ENCODE measurements at places on chromosomes 2 and 18.
A peak's percentile ranks its signal among the peaks of the same experiment; 100 is the strongest.

DNA sequence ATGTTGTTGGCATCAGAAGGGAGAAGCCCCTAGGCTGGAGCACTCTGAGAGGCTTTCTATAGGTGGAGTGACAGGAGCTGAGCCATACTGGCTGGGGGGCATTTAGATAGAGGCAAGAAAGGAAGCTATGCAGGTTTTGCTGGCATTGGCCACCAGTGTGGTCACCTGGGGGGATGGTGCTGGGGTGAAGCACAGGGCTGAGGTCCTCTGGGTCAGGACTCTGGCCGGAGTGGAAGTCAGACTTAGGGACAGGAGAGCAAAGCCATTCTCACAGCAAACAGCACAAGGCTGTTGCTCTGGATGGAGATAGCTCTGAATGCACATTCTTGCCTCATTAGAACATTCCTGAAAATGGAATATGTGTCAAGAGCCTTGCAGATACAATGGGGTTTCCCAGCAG lies 47.4 kb downstream of the NTSR2 start:
- no peak for DNase-seq

DNA sequence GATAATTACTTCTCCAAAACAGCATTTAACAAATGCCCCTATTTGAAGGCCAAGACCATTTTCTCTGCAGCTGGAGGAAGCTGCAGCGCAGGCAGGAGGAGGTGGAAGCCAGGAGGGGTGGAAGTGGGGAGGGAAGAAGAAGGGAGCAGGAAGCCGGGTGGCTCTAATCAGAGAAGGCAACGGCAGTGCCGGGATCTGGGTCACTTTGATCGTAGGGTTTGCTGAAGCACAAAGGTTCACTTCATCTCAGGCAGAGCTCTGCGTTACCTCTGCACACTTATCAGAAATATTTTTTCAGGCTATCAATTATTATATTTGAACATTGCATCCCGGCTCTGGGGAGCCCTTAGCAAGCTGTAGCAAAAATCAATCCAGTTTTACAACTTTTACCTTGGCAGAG lies 315.8 kb upstream of the POU3F3 start:
- no peak for DNase-seq

DNA sequence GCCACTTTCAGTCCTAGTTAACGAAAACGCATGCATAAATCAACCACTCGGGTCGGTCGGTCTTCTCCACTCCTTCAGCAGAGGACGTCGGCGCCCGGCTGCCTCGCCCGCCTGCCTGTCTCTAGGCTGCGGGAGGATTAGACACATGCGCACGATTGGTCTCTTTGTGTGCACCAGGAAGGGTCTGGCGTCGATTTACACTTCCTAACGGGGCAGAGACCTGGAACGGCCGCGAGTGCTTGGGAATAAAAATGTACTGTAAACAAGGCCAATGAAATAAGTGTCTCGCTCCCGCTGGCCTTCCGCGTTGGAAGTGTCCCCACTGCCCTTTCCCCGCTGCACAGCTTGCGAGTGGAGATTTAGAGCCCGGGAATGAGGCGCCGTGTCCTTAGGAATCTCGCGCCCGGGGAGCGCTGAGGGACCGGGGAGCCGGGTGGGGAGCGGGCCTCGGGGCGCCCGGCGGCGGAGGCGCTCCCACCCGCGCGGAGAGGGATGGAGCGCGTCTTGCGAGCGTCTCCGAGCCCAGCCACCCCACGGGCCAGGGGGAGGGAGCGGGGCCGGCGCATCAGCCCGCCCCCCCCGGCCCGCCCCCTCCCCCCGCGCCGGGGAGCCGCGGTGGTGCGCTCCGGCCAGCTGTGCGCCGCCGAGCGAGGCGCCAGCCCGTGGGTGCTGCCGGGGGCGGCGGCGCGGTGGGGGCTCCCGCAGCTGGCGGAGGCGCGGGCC lies at the start of gene DOK6:
Gene DOK6, plus strand, starts transcription at position 636 of the 723 bp plus-strand sequence.
- DNase-seq = peak; percentile 88

DNA sequence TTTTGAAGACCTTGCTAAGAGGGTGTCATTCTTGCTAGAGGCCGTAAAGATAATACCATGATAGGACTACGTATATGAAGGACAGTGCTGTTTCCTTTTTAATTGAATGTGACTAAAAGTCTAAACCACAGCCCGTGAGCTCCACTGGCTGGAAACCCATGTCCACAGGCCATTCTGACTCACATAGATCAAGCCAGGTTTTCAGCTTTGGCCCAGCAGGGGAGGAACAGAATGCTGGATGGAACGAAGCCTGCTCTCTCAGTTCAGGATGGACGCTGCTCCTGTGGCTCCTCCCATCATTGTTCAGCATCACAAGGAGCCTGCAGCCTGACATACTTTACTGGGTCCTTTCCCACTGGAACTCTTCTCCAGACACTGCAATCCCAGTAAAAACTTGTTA lies 47.6 kb downstream of the ALPK2 start:
- DNase-seq = no peak

DNA sequence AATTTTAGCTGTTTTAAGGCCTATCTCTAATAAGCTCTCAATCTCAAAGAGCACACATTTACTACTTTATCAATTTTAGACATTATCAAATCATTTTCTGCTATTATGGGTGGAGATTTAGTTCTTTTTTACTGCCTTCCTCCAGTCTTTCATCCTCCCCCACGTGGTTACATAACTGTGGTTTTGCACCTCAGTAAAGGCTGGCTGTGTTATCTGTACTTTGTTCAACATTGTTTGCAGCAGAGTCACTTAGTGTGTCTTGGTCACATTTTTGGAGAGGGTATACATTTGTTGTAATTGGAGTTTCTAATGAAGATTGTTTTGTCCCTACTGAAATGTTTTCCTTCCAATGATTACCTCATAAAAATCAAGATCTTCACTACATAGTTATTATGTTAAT lies 549.6 kb upstream of the CELF4 start:
- no peak for DNase-seq

DNA sequence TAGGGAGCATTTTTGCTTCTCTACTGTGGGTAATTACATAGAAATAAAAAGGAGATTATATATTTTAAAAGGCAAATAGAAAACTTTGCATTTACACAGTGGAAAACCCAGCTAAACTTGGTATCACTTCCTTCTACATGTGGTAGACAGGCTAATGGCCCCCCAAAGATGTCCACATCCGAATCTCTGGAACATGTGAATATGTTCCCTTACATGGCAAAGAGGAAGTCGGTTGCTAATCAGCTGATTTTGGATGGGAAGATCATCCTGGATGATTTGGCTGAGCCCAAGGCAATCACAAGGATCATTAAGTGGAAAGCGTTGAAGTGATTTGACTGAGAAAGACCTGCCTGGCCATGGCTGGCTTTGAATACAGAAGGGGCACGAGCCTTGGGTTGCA lies 26.2 kb downstream of the CREG2 start:
- DNase-seq = no peak

DNA sequence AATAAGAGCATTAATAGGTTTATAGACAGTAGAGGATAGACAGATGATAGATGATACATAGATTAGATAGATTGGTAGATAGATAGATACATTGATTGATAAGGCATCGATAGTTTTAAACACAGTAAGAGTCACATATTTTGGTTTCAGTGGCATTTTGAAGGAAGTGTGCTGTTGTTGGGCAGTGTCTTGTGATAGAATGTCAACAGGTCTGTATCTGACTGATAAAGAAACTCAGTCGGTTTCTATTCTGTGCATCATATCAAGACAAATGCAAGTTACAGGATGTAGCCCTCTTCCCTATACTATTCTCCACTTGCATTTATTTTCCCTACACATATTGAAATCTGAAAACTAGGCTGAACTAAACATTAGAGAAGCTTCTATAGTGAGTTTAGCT lies 1229.0 kb upstream of the ZEB2 start:
- DNase-seq = no peak

DNA sequence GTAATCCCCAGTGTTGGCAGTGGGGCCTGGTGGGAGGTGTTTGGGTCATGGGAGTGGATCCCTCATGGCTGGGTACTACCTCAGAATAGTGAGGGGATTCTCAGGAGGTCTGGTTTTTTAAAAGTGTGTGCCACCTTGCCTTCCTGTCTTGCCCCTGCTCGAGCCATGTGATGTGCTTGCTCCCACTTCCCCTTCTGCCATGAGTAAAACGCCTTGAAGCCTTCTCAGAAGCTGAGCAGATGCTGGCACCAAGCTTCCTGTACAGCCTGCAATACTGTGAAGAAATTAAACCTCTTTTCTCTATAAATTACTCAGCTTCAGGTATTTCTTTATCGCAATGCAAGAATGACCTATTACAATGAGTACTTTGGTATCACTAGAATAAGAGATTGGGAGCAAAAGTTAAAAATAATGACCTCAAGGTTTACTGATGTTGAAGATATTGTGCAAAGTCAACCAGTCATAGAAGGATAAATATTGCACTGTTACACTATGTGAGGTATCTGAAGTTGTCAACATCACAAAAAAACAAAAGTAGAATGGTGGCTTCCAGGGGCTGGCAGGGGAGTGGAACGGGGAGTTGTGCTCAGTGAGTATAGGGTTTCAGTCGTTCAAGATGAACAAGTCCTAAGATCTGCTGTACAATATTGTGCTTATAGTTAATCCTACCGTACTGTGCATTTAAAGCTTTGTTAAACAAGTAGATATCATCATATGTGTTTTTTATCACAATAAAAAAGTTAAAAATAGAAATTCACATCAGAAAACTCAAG lies 938.3 kb upstream of the CNTNAP5 start:
- DNase-seq = no peak

- no peak for DNase-seq
These were observed 6.5 kb upstream of the CNDP2 start for GRCh38 chr18:74489676-74490075.

Measured in DMS 273 treated with DMSO at 0.1 percent for 48 hours (cell line).